K562 (cell line): ENCODE measurements at places on chromosomes 16 and 17. TPM values are rescaled to one million over a fixed set of nuclear protein-coding genes. Genes with fewer than 3 reads are reported as not detected.

Gene TMEM238L
- not detected in 2 replicates for polyA plus RNA-seq

- no peak overlapping the region for H3K4me3 ChIP-seq
- no peak for DNase-seq
- no peak overlapping the region for H3K27ac ChIP-seq
- H3K27me3 ChIP-seq: no peaks in the 10 kb centered on the region
- peaks cover 23% of the 10 kb centered on the region for H3K4me1 ChIP-seq
- H3K36me3 ChIP-seq: no peaks in the 10 kb centered on the region
These were observed 61.4 kb downstream of the ZDHHC7 start for GRCh38 chr16:84949772-84950436.

Gene SLFN14
- polyA plus RNA-seq: 2.6 and 3.1 TPM in 2 replicates

DNA sequence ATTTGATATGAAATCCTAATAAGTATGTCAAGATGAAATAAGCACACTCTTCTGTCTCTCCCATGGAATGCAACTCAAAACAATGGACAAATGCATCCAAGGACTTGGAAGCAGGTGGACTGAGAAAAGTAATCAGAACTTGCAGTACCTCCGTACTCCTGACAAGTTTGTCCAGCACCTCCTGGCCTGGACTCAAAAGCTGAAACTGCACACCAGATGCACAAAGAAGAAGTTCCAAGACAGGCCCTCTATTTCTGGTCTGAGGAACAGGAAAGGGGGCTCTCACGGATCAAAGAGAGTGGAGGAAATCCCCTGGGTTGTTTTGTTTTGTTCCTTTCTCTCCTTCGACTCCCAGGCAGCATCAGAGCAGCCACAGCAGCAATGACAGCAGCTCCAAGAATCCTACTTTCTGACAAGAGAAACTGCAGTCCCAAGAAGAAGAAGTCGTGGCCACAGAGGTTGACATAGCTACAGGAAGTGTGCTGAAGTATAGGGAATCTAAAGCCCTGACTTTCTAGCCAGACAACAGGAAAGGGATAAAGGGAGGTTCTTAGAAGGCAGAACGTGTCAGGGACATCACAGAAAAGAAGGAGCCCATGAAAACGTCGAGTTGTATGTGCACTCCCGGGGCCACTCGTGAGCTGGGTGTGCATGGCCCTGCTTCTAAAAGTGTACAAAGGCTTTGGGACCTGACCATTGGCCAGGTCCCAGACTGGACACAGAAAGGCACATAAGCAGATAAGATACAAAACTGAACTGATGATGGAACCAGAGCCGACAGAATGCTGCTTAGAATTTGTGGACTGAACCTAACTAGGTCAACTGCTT, 29.3 kb downstream of the AKAP10 start:
- peak overlapping the region; percentile 39; the same call in 2 of the 3 replicates for H3K27ac ChIP-seq
- DNase-seq: no peak
- H3K36me3 ChIP-seq: peaks cover 44% of the 10 kb centered on the region

Gene IL32
- 0.43 and 2.0 TPM in 2 replicates for polyA plus RNA-seq

GRCh38 chr16:61403386-61403785, 632.9 kb downstream of the CDH8 start:
- no peaks in the 10 kb centered on the region for H3K27me3 ChIP-seq
- DNase-seq: no peak
- no peak overlapping the region for H3K27ac ChIP-seq
- no peaks in the 10 kb centered on the region for H3K4me1 ChIP-seq

Gene MRC2
- polyA plus RNA-seq: 8.1 and 11.3 TPM in 2 replicates
